HAP-1 (cell line): ENCODE measurements at places on chromosomes 2 and 18.

DNA sequence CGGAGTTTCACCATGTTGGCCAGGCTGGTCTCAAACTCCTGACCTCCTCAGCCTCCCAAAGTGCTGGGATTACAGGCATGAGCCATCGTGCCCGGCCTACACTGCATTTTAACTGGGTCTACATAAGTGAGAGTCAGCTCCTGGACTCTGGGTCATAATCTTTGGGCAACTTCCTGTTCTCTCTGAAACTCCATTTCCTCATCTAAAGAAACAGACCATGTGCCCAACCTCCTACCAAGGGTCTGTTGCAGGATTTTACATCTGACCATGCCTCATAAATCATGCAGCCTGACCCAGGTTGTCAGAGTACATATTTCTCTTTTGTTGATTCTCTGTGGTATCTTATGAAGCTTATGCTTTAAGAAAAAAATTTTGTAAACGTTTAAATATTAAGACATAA, 280.4 kb downstream of the ALPK2 start:
- no peak for DNase-seq

DNA sequence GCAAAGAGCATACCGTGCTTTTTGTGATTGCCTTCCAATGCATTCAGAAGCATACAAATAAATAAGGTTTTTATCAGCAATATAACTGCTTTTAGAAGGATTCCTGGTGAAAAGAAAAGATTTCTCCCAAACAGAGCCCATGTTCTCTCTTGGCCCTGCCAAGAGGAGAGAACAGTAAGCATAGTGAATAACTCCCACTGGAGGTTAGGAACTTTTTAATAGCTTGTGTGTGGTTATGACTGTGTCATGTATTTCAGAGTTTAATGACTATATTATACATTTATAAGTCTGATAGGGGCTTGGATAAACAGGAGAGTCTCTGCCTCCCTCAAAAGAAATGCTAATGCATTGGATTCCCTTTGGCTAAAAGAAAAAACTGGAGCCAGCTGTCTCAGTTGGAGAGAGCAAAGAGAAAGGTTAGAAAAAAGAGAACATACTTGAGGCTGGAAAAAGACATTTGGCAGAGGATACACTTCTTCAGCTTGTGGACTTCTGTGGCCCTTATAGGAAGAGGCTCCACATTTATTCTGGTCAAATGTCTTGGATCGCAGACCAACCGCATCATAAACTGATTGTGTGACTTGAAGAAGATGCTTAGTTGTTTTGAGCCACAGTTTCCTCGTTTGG, 63.0 kb upstream of the SPRED2 start:
- no peak for DNase-seq

- no peak for DNase-seq
Measured at GRCh38 chr2:45224321-45224992, 215.2 kb upstream of the SIX2 start.

DNA sequence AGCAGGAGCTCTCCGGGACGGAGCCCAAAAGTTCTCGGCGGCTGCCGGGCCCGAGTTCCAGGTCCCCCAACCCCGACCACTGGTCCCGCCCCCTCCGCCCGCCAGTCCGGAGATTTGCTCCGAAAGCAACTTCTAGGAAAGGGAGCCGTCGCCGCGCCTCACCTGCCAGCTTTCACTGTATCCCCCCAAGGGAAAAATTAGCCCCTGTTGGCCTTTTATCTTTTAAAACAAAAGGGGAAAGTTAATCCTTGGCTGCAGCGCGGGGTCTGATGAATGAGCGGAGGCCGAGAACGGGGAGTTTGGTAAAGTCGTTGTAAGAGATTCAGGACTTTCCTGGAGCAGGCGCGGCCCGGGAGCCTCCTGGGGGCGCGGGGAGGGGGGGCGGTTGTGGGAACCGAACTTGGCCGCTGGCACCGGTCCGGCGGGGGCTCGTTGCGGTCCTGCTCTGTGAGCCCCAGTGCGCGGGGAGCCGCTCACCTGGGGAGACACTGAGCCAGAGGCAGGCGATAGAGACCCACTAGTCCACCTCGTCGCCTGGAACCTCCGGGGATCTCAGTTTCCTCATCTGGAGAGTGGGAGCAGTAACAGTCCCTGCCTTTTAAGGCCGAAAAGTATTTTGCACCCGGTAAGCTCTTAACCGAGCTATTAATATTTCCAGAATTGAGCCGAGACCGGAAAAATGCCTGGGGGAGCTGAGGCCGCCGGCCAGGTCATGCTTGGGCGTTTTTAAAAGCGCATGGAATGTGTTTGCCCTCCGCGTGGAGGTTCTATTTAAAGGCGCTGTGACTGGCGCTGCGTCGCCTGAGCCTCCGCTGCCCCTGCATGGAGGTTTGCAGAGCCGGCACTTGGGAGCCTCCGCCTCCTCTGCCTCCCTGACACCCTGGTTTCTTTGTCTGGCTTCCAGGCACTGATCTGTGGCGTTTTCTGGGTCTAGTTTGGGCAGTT, 1.1 kb downstream of the EFHD1 start:
- peak; percentile 64 for DNase-seq

- DNase-seq: no peak
Measured at GRCh38 chr2:112661656-112662305, 16.0 kb downstream of the SLC20A1 start.

DNA sequence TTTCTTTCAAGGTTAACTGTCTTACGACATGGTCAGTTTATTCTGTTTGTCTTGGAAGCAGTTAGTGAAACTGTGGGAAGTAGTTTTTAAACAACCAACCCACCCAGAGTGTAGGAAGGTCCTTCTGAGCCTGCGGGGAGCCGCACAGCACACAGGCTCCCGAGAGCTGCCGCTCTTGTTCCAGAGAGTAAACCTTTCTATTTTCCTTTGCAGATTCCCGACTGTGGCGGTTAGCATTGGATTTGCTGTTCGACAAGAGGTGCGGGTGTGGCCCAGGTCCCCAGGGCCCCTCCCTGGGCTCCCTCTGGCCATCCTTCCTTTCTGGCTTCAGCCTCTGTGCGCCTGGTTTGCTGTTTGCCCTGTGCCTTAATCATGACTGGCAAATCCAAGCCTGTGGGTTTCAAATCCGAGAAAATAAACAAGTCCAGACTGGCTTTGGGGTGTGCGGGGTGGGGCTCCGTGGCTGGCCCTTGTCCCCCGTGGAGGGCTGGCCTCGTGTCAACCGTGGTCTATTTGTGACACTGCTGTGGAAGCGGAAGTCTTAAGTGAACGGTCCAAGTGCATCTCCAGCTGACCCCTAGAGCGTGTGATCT, 30.7 kb downstream of the IMPA2 start:
- DNase-seq: no peak

GRCh38 chr18:5972298-5972697, 77.0 kb upstream of the TMEM200C start:
- no peak for DNase-seq

GRCh38 chr2:203730883-203731282, 24.4 kb downstream of the CD28 start:
- DNase-seq: no peak

DNA sequence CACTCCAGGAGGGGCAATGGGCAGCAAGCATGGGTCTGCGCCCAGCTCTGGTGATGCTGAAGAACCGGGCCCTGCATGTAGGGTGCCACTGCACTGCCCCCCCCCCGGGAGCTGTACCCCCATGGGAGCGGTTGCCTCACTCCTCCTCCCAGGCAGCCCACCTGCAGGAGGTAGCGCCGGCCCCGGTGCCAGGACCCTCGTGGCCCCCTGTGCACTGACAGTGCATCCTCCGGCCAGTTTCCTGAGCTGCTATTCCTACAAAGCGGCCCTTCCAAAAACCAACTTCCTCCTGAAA, 109.4 kb downstream of the ZNF516 start:
- no peak for DNase-seq

DNA sequence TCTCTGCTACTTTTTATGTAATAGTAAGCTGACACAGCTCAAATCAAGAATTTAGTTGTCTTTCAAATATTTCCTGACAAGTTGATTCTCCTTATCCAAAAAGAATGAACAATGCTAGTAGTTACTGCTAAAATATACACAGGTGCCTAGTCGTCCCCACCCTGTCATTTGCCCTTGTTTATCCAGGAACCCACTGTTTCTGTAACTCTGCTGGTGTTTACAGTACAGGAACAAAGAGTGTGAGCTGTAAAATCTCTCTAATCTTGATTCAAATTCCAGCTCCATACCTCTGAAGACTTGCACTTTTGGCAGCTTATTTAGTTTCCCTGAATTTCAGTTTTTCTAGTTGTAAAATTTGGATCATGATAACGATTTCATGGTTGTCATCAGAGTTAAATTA, 21.1 kb upstream of the SCYGR2 start:
- DNase-seq: no peak

- DNase-seq: no peak
Measured at GRCh38 chr2:74072565-74072964, 75.1 kb downstream of the BOLA3 start.

GRCh38 chr2:29655391-29656086, 265.8 kb downstream of the ALK start:
- no peak for DNase-seq

DNA sequence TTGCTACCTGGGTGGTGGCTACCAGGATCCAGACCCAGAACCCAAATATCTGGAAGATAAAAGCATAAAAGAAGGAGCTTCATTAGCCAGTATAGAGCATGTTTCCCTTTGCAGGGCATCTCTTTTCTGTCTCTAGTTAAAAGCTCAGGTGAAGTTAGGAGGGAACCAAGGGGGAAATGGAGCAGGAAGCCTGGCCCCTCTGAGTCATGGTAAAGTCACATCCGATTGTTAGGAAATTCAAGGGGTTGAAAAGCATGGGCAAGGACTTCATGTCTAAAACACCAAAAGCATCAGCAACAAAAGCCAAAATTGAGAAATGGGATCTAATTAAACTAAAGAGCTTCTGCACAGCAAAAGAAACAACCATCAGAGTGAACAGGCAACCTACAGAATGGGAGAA, 126.9 kb downstream of the RPIA start:
- DNase-seq: no peak

DNA sequence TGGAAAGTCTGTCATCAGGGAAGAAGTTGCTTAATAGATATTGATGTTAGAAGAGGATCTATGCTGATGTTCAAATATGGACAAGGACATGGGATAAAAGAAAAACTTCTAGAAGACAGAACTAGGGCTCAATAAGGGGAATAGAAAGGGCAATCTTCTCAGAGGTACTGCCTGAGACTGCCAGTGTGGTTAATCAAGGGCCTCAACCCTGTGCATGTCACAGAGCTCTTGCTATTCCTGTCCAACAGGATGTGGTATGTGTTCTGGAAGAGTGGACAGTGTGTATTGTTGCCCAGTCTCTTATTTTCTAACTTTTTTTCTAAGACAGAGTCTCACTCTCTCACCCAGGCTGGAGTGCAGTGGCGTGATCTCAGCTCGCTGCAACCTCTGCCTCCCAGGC, 27.8 kb upstream of the RNF125 start:
- DNase-seq: no peak

- no peak for DNase-seq
Measured at GRCh38 chr2:109454765-109455394, 158.9 kb downstream of the SEPTIN10 start.

- DNase-seq: no peak
Measured at GRCh38 chr2:109724533-109725460, 69.3 kb upstream of the RGPD5 start.

DNA sequence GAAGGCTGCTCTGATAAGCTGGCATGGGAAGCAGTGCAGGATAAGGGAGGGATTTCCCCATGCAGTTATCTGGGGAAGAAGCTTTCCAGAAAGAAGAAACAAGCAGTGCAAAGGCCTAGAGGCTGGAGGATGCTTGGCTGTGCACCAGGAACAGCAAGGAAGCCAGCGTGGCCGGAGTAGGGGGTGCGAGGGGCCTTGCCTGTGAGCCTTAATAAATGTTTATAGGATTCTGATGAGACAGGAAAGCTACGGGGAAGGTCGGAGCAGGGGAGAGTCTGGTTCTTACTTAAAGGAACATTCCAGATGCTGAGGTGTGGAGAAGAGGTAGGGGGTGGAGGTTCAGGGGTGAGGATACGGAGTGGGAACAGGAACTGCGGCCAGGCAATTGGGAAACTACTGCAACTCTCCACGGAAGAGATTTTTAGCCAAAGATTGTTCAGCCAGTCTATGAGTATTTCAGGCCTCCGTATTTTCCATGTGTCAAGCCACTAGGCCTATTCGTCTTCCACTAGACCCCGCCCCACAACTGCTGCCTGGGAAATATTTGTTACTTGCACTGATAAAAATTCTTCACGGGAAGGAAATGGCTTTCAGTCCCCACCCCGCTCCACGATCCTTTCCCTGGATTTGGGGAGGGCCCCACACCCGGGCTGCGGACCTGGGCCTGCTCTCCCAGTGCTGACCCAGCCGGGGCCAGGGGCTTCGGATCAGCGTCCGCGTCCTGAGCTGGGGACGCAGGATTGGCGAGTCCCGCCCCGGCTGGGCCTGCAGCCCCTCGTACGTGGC, 516 bp downstream of the EIF2AK2 start:
- peak; percentile 79 for DNase-seq

DNA sequence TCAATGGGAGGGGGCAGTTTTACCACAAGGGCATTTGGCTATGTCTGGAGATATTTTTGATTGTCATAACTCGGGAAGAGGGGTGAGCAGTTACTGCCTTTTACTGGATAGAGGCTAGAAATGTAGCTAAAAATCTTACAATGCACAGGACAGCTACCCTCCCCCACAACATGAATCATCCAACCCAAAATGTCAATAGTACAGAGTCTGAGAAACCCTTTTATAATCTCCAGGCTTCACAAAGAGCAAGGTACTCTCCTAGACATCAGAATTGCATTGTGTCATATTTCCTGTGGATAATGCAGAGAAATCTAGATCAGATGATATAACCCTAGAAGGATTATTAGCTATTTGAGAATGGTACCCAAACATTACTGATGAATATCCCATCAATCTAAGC, 277.1 kb upstream of the NRP2 start:
- no peak for DNase-seq

- no peak for DNase-seq
Measured at GRCh38 chr2:67895227-67895941, 167.4 kb downstream of the C1D start.

- no peak for DNase-seq
Measured at GRCh38 chr18:62289047-62289446, 36.1 kb upstream of the TNFRSF11A start.

- DNase-seq: no peak
Measured at GRCh38 chr2:234164493-234165413, 114.3 kb downstream of the SPP2 start.

GRCh38 chr2:7999683-8000476, 682.0 kb upstream of the ID2 start:
- no peak for DNase-seq

- no peak for DNase-seq
Measured at GRCh38 chr2:118179445-118179844, 91.2 kb downstream of the INSIG2 start.

GRCh38 chr18:76412818-76413565, 82.0 kb downstream of the ZNF516 start:
- no peak for DNase-seq
